ENCODE measurements at places on chromosomes 2 and 18. TPM values are rescaled to one million over a fixed set of nuclear protein-coding genes. Genes with fewer than 3 reads are reported as not detected.

SNTG2 gene
- total RNA-seq = 0.86 TPM

GAREM2 gene
- total RNA-seq = 3.8 TPM

TEX44 gene
- not detected for total RNA-seq

GRCh38 chr2:54429811-54430551 lies 26.1 kb upstream of the SPTBN1 start:
- no peak for DNase-seq

GRCh38 chr2:84850471-84850870 lies 30.4 kb downstream of the TRABD2A start:
- DNase-seq = no peak

DNA sequence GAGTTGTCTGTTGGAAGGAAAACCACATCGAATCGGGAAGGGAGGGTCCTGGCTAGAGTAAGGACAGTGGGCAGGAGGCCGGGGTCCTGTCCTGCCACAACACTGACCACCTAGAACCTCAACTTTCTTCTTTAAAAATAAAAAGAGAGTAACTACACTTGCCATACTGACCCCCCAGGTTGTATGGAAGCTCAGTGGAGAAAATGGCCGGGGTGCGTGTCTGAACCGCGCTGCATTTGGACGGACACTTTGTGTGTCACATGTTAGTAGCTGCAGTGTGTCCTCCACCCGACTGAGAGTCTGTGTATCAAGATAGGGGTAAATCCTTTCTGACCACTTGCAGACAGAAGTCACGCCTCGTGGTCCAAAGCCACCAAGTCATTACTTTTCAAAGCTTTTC lies 87.0 kb downstream of the GBX2 start:
- peak; percentile 6 for DNase-seq

GRCh38 chr18:78074400-78075020 lies 824.9 kb downstream of the GALR1 start:
- DNase-seq = no peak

- DNase-seq = no peak
Observed at GRCh38 chr2:199202964-199203363, 254.8 kb downstream of the SATB2 start.

DNA sequence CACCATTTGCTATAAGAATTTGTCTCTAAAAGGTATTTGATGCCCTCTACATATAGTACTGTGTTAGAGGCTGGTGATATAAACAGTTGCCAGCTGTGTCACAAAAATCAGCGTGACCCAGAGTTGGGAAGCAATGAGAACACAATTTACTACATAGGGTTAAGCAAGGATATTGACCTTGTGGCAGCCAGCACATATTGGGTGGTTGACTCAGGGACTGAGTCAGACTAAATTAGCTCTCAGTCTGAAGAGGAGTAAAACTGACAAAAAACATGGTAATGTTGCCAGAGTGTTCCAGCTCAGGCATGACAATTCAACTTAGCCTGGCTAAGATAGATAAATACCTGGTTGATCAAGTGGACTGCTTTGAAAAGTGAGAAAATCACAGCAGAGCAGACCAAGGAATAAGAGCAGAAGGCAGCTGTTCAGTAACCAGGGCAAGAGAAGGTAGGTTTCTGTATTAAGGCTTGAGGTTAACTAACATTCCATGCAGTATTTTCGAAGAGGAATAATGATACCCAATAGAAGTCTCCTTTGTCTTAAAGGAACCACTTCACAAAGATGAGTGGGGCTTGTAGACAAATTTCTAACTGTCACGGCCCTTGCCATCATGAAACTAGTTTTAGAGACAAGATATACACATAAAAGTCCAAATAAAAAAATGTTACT lies 108.2 kb upstream of the ERBB4 start:
- DNase-seq = peak; percentile 81

DNA sequence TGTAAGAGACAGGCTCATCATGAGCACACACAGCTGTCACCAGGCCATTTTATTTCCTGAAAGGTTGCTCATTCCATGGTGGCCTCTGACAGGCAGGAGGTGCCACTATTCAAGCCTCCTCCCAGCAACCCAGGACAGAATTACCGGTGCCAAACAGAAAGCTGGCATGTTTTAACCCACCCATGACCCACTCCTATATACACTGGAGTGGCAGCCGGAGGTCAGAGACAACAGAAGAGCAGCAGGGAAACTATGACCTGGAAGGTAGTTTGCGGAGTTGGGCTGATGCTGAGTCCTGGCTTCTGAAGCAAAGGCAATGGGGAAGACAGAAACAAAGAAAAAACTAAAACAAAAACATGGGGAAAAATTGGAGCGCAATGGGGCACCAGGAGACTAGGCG lies 2.3 kb downstream of the RFTN2 start:
- DNase-seq = no peak

GRCh38 chr2:137842430-137842829 lies 121.8 kb upstream of the HNMT start:
- no peak for DNase-seq

Data from A172 (cell line).